T-helper 2 cell treated with Interferon-gamma antibody and Interleukin-4, amounts not matched to agents 5 μg/mL and 100 μg/mL, for 36 hours (primary cell): ENCODE measurements at places on chromosomes 5 and 9.

- no peak for DNase-seq
Observed at GRCh38 chr5:175797521-175798038, 73.8 kb upstream of the CPLX2 start.

- DNase-seq: no peak
Observed at GRCh38 chr5:104904561-104904960, 1342.0 kb upstream of the NUDT12 start.

GRCh38 chr9:112891521-112891920, 845 bp upstream of the SLC46A2 start:
- DNase-seq: no peak

DNA sequence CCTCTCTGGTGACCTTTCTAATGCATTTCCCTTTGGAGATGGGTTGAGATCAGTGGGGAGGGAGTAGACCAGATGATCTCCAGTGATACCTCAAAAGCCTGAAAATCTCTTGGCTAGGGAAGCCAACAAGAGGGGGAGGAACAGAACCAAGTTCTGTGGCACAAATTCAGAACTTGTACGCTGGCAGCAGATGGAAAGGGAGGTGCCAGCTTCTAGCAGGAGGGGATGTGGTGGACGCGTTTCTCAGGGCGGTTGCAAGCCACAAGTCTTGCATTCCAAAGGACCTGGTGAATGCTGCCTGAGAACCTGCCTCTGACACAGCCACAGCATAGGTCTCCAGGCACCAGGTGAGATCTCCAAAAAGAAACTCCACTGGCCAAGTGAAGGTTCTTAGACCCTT, 13.4 kb downstream of the SLIT3 start:
- no peak for DNase-seq

DNA sequence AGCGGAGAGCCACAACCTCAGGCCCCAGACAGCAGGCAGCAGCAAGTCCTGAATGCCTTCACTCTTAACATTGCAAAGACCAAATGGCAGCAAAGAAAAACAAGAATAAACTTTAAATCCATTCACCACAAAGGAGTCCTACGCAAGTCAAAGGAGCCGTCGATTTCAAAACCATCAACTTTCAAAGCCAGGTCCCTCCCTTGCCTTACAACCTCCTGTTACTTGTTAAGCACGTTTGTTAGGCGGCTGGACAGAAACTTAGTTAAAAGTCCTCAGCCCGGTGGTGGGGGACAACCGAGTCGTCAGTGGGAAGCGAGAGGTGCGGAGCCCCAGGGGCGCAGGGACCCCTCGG, 938 bp downstream of the LPAR1 start:
- DNase-seq: no peak

DNA sequence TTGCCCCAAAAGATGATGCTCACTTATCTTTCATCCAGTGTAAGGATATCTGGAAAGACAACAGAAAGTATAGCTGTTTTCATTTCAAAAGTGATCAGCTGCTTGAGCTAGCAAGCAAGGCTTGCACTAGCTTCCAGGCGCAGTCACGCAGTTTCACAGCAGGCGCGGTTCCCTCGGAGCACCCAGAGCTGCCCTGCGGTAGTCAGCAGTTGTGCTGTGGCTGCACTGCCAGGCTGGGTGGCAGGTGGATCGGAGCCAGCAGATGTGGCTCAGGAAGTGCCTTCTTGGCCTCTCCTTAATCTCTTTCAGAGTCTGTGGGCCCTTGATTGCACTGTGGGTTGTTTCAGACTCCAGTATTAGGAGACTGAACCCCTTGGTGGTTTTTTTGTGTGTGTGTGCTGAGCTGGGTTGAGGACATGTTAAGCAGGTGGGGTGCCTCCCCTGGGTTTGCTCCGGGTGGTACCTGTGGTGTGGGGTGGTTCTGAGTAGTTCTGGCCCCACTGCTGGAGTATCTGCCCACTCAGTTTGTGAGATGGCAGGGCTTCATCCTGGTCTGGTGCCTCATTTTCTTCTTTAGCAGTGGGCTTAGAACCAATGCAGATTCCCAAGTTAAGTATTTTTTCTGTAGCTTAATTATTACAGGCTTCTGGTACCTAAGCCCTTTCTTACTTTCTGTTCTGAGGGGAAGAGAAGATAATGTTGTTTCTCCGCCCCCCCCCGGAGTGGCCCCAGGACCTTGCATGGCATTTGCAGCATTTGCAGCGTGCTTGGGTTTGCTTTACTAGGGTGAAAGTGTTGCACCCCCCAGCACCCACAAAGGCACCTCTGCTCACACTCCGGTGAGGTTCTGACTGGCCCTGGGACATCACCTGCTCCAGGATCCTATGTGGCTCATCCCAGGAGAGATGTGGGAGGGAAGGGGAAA, 16.4 kb downstream of the TENT4A start:
- no peak for DNase-seq

- no peak for DNase-seq
Observed at GRCh38 chr9:21412107-21412506, 3.2 kb downstream of the IFNA8 start.

DNA sequence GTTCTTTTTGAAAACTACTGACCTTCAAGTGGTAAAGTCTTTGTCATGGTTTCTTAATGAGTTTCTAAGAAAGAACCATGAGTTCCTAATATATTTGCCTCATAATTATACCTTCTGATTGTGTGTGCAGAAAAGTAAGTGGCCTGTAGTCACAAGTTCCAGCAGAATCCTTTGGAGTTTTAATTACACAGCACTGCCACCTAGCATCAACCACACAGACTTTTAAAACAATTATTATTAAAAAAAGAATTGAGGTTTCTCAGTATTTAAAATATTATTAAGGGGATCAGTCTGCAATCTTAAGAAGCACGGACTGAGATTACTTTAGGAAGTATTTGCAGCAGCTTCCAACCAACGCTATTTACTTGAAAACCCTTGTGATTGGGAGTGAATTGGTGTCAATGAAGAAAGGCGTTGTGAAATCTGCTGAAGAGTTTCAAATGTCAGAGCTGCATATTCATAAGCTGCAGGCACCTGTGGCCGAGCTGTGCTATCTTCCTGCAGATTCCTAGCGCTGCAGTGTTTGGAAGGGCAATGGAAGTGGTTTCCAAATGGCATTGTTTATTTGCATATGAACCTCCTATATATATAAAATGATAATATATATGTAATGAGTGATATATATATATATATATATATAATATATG, 1074.2 kb upstream of the WWC1 start:
- DNase-seq: no peak

- DNase-seq: peak; percentile 23
Observed at GRCh38 chr9:99368341-99369326, 146.6 kb downstream of the SEC61B start.

DNA sequence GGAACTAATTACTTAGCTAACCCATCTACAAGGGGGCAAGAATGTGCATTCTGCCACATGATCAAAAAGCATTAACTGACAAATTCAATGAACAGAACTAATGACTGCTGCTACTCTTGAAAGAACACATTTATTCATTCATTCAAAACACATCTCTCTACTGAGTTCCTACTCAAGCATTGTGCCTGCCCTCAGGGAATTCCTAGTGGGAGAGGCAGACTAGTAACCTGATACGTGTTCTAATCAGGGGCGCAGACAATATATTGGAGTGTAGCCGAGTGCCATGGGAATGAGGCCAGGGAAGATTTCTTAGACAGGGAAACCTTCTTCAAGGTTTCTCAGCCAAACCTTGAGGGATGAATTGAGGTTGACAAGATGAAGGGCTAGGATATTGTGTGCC, 56.7 kb upstream of the PAPPA start:
- DNase-seq: no peak

DNA sequence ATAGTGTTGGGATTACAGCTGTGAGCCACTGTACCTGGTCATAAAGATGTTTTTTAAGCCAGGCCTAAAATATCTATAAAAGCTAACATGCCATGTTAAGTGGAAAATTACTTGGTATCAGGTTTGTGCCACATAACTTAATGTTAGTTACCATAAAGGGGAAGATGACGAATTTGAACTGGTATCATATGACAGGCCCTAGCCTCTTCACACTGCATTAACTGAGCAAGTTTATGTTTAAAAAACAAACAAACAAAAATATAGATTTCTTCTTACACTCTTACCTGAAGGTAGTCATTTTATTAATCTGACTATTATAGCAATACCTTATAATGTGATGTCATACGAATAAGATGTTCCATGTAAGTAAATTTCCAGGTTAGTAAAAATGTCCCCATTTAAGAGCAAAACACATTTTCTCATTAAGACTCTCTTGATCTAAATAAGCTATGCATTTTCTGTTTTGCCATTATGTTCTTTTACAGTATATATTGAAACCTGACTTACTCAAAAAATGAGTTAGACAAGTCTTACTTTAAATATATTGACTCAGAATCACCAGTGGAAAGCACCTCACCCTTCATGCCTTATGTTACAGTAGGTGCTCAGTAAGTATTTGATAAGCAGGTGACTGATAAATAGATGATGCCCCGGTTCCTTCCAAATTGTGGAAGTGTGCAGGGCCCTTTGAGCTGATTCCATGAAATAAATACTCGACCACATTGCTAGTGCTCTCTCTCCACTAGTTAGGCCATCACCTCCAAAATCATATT, 125.4 kb downstream of the CDC42SE2 start:
- DNase-seq: peak; percentile 35

- DNase-seq: no peak
Observed at GRCh38 chr5:67605730-67606585, 409.4 kb upstream of the CD180 start.

DNA sequence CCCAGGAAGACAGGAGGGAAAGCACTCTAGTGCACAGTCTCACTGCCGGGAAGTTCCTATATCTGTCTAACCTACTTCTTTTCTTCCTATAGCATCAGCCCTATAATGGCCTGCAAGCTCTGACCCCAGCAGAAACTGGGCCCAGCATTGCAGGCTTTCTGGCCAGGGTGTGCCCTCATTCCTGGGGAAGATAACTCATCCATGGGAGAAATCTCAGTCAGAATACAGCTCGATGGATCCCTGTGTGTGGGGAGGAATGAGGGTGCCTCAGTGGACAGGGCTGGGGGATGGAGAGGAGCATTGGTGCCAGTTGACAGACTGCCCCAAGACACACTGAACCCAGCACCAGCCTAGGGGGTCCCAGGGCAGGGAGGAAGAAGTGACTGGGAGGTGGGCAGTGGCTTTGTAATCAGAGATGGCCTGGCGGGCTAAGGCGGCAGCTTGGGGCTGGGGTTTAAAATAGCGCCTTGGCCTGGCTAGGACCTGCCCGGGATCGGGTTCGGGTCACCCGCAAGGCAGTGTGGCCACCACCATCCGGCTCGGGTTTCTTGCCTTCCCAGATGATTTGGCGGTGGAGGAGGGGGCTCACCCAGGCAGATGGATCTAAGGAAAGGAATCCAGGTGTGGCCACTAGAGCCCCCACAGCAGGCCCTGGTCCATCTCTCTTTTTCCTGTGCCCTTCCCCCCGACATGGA, 7.6 kb upstream of the CXXC5 start:
- DNase-seq: no peak

DNA sequence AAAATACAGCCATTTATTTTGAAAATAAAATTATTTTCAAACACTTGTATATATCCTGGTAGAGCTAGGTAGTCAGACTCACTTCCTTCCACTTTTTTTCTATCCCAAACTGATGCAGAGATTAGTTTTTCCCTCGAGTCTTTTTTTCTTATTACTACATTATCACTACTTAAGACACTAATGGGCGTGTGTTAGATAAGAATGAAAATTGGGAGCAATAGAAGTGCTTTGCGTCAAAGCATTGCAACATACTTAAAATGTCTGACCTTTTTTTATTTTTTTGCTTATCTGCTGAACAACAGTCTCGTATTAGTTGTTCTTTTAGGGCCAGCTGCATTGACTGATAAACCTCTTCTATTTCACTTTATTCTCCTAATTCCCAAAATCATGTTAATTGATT, 1278.7 kb downstream of the CDH12 start:
- DNase-seq: no peak

GRCh38 chr5:55218967-55219366, 8.1 kb downstream of the MCIDAS start:
- no peak for DNase-seq

- no peak for DNase-seq
Observed at GRCh38 chr5:133797167-133797566, 171.3 kb downstream of the C5orf15 start.

GRCh38 chr5:38347896-38348295, 89.5 kb downstream of the EGFLAM start:
- no peak for DNase-seq

DNA sequence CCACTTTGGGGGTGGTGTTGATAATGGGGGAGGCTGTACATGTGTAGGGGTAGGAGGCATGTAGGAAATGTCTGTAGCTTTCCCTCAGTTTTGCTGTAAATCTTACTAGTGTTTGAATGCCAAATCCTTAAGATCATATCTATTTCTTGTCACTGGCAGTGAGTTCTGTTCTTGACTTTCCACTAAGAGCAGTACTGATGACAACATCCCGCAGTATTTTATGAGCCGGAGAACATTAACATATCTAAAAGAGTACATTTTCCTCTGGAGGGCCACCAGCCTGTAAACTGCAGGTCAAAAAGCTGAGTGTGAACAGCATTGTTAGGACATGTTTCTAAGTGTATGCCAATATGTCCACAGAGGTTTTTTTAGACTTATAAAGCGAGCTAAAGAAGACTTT, 2.5 kb upstream of the HSPB3 start:
- no peak for DNase-seq

- DNase-seq: no peak
Observed at GRCh38 chr9:95085861-95086563, 231.5 kb downstream of the FANCC start.

GRCh38 chr5:132749506-132749905, 2.3 kb downstream of the CCNI2 start:
- no peak for DNase-seq

DNA sequence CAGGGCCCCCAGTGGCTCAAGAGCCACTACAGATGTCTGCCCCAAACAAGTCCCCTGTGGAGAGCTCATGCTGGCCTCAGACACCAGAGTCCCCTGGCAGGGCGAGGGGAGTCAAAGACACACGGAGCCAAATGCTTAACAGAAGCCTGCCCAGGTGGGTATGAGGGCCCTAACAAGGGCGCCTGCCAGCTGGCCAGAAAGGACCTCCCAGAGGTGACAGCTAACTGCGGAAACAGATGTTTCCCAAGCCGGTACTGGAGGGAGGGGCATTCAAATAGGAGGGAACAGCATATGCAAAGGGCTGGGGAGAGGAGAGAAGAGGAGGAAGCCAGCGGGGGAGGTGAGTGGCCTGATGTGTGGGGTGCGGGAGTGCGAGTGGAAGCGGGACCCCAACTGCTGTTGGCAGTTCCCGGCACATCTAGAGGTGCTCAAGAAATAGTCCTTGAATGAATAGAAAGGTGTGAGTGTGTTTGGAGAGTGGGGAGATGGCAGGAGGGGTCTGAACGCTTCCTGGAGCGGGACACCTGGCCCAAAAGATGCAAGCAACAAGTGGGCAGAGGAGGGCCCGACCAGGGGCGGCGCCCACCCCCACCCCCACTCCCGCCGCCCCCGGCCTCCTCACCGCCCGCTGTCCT, 824 bp downstream of the MXD3 start:
- no peak for DNase-seq

- DNase-seq: no peak
Observed at GRCh38 chr9:74497748-74498620, 849 bp downstream of the RORB start.

- DNase-seq: no peak
Observed at GRCh38 chr5:125044491-125045282, 298.2 kb upstream of the ZNF608 start.

- DNase-seq: no peak
Observed at GRCh38 chr5:149917073-149917676, 27.4 kb downstream of the PDE6A start.
